Stimulated activated CD4-positive, alpha-beta T cell treated with anti-CD3 and anti-CD28 coated beads, TNF-alpha, amount 100 ng/mL, for 4 hours (primary cell): ENCODE measurements at places on chromosomes 12 and 14.

DNA sequence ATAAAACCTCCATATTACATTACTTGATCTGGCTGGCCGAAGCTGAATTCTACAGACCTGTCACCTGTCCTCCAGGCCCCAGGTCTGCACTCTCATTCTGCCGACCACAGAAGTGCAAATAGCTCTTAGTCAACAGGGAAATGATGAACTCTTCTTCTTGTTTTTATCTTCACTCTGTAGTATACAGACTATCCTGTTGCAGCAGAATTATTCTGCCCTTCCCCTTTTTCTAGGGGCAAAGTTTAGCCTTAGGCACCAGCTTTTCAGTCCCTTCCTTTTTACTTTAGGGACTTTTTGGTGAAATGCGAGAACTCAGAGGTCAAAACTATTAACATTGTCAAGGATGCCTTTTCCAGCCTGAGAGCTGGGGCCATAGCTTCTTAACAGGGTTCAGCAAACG, 229.6 kb upstream of the EGLN3 start:
- DNase-seq = no peak

DNA sequence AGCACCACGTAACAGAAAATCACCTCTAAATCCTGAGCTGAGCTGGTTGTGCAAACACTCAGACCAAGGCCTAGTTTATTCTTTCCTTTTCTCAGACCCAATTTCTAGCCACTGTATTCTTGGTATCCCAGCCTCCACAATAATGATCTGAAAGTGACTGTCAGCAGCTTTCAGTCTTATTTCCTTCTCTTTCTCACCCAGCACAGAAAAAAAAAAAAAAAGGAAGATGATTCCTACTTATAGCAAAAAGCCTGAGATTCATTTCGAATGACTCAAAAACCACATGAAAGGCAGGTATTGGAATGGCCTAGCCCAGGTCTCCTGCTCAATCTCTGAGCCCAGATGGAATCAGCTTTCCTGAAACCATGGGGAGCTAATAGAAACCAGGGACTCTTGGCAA, 298.6 kb upstream of the PPFIA2 start:
- DNase-seq = no peak

GRCh38 chr12:24231298-24231697, 281.8 kb upstream of the SOX5 start:
- no peak for DNase-seq

DNA sequence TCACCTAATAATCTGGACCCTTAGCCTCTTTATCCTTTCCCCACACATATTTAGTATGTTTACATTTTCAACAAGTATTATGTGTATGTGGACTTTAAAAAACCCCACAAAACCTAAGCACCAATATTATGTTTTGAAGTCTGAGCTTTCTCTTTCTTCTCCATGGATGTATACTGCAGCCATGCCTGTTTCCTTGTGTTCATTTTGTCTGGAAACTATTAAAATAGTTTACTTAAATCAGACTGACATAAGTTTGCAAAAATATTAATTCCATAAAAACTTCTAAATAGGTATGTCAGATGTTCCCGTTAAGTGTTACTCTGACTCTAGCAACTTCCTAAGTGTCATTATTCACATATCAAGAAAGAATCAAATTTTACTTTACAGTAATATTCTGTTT, 2.9 kb downstream of the HIGD1C start:
- DNase-seq = no peak

DNA sequence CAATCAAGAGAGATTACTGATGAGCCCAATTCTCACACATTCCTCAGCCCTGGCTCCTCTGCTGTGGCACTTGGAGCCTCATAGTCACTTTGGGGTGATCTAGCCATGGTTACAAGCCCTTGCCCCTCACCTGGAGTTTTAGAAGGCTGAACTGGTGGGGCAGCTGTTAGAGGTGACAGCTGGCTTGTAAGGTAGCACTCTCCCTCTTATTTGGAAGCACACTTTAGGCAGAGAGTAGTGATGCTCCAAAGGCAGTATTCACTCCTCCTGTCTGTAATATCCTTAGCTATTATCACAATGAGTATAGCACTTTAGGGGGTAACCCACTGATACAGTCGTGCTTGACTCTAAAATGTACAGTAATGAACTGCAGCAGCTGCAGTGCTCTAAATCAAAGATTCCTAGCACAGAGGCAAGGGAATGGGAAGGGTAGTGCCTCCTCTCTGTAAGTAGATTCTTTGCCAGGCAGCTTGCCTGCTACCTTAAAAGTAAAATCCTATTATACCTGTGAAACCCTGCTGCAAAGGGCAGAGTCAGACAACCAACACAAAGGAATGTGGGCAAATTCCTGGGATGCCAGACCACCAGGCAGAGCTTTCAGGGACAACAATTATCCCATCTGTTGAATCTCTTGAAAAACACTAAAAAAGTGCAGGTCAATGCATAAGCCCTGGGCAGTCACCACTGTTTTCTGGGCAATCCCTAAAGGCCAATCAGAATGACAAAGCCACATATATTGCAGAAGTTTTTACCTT, 336.3 kb downstream of the NOVA1 start:
- DNase-seq = no peak

GRCh38 chr12:122449317-122449716, 26.8 kb upstream of the CLIP1 start:
- DNase-seq = no peak

GRCh38 chr12:67069451-67070306, 199.5 kb upstream of the CAND1 start:
- peak; percentile 16 for DNase-seq

GRCh38 chr12:52658196-52658595, 6.2 kb upstream of the KRT2 start:
- no peak for DNase-seq

GRCh38 chr12:57430931-57431566, at the start of gene R3HDM2:
Gene R3HDM2, minus strand, starts transcription at chr12:57431043. Its CDS starts 120,615 bp downstream, at chr12:57310428.
- DNase-seq = peak; percentile 85

GRCh38 chr12:40405419-40405818, 180.6 kb downstream of the LRRK2 start:
- DNase-seq = no peak

- DNase-seq = no peak
These were observed 156.8 kb downstream of the KCNA5 start for GRCh38 chr12:5200278-5201087.

DNA sequence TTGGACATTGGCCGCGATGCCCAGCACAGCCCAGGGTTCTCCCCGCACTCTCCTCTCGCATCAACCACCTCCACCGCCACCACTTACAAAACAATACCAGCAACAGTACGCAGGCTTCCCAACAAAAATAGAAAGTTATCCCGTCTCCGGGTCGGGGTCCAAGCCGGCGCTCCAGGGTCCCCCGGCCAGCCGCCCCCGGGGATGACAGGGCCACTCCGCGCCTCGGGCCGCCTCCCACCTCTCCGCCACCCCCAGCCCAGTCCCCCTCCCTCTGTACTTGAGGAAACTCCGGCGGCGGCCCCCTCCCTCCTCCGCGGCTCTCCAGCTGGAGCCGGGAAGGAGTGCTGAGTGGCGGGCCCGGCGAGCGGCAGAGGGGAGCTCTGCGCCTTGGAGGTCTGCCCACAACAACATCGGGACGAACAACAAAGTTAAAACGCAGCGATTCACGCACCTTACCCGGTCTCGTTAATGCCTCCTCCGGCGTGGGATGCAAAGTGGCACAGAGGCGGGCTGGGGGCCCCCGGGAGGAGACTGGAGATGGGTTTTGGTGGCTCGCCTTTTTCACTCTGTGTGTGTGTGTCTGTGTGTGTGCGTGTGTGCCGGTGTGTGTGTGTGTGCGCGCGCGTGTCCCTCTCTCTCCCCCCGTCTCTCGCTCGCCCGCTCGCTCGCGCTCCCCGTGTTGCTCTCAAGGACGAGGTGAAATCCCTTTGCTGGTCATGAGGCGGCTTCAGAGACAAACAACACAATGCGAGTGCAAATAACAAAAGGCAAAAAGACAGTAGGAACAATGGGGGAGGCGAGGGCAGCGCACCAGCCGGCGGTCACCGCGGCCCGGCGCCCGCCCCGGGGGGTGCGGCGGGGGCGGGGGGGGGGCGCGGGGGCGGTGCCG, 386.8 kb downstream of the BCAT1 start:
- DNase-seq = no peak

GRCh38 chr14:21985081-21985480, 311.5 kb upstream of the OR4E1 start:
- DNase-seq = no peak

GRCh38 chr12:40032433-40033241, 73.2 kb downstream of the SLC2A13 start:
- no peak for DNase-seq

DNA sequence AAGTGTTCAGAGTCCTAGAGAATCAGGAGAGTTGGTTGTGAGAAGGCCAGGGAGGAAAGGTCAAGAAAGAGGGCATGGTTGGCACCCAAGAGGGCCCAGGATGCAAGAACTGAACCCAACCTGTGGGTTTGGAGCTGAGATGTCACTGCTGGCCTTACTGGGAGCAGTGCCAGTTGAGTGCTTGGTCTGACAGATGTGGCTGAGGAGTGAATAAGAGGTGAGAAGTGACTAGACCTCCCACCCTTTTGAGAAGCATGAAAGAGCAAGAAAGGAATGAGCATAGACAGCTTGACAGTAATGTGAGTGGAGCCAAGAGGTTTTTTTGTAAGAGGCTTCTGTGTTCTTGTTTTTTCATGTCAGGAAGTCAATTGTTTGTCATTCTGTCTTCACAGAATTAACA, 95.3 kb downstream of the FGD4 start:
- DNase-seq = no peak

GRCh38 chr14:82251494-82251893, 717.8 kb upstream of the SEL1L start:
- DNase-seq = no peak

GRCh38 chr14:104356020-104356737, 217.8 kb downstream of the KIF26A start:
- DNase-seq = no peak

DNA sequence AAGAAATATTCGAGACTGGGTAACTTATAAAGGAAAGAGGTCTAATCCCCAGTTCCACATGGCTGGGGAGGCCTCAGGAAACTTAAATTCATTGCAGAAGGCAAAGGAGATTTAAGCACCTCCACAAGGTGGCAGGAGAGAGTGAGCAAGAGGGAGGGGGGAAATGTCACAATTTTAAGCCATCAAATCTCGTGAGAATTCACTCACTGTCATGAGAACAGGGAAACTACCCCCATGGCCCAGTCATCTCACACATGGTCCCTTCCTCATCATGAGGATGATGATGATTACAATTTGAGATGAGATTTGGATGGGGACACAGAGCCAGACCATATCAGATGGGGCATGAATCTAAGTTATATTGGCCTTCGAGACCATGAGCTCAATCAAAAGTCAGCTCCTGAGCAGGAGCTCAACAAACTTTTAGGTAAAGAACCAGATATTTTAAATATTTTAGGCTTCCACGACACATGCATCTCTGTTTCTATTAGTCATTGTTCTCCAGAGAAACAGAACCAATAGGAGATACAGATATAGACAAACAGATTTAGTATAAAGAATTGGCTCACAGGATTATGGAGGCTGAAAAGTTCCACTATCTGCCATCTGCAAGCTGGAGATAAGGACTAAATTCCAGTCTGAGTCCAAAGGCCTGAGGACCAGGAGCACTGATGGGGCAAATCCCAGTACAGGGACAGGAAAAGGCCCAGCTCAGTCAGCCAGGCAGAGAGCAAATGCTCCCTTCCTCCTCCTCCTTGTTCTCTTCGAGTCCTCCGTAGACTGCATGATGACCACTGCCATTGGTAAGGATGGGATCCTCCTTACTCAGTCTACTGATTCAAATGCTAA, 24.9 kb downstream of the DGLUCY start:
- DNase-seq = no peak

DNA sequence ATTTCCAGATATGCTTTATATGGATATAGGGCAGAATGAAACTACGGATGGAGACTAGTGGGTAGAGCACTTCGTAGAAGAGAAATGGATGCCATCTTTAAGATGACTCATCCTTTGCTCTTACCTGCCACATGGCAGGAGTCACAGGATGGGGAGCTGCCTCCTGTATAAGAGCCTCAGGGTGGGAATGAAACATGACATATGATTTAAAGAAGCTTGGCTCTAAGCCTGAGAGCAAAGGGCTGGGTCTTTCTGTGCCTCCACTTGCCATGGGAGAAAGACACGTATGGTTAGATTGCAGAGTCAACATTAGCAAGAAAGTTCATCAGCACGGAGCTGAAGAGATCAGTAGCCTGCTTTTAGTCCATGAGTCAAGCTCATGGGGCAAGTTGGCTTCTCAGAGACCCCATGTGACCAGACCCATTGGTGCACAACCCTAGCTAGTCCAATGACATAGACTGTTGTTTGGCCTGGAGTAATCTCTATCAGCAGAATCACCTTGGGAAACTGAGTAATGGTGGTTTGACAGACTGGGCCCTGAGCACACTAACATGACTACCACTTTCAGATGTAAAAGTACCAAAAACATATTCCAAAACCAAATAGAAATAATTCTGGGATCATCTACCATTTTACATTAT, 38.1 kb upstream of the IL22 start:
- DNase-seq = no peak

DNA sequence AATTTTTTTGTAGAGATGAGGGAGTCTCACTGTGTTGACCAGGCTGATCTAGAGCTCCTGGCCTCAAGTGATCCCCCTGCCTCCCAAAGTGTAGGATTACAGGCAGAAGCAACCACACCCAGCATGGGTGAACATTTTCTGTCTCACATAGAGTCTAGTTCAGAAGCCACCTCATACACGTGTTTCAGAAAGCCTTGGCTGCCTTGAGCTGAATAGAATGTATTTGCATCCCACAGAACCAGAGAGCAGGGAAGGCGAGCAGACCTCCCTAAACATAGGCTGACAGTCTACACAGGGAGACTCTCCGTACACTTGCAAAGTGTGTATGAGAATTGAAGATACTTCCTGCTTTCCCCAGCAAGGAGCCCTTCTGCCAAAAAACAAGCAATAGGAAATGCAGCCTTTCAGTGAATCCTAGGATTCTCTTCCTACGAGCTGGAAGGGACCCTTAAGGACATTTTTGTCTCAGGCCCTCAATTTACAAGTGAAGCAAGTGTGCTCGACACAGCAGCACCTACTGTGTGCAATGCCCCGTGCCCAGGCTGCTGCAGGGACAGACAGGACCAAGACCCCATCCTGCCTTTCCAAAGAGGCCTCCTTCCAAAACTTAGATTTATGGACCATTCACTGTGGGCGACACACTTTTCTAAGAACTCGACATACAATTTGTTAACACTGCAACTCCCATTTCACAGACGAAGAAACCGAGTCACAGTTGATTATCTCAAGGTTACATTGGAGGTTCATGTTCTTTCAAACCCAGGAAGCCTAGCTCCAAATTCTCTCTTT, 11.2 kb downstream of the NUAK1 start:
- DNase-seq = no peak

DNA sequence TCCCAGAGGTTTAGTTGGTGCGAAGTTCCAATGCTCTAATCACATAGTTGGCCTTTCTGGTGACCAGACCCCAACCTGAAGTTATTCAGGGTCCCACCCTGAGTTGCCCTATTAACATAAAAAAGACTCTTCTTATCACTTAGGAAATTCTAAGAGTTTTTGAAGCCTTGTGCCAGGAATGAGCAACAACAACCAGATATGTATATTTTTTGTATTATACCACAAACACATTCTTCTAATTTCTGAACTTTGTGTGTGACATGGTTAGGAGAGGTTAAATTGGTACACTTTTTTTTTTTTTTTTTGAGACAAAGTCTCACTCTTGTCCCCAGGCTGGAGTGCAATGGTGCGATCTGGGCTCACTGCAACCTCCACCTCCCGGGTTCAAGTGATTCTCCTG, 320.4 kb upstream of the PDE3A start:
- DNase-seq = no peak
